ENCODE measurements at places on chromosomes 12 and 14.

DNA sequence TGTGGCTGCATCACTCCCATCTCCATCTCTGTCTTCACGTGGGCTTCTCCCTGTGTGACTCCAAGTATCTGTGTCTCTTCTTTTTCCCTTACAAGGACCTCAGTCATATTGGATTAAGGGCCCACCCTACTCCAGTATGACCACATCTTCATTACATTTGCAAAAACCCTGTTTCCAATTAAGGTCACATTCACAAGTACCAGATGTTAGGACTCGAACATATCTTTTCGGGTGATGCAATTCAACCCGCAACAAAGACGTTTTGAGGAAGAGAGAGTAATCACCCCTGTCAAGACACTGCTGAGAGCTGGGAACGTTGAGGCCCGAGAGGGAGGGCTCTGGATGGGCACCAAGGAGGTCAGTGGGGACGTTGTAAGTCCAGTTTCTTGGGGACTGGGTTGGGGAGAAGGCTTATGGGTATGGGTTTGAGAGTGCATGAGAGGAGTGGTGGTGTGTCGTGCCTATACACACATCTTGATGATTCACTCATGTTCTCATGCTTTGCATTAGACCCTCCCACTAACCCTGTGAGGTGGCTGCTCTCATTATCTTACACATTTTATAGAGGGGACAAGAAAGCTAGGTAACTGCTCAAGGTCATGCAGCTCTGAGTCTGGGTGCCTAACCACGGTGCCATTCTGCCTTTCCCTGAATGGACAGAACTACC lies 12.1 kb upstream of the IFI27 start:
- DNase-seq = no peak

DNA sequence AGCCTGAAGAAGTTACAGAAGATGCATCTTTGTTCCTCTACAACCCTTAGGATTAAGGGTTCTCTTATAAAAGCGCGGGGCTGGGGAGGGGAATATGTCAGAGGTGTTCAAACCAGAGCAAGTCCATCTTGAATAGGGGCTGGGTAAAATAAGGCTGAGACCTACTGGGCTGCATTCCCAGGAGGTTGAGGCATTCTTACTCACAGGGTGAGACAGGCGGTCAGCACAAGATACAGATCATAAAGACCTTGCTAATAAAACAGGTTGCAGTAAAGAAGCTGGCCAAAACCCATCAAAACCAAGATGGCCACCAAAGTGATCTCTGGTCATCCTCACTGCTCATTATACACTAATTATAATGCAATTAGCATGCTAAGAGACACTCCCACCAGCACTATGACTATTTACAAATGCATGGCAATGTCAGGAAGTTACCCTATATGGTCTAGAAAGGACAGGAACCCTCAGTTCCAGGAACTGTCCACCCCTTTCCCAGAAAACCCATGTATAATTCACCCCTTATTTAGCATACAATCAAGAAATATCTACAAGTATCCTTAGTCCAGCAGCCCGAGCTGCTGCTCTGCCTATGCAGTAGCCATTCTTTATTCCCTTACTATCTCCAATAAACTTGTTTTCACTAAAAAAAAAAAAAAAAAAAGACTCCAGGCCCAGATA lies 108.1 kb upstream of the FOXN3 start:
- DNase-seq = no peak

- DNase-seq = no peak
These were observed 5.6 kb downstream of the RBP5 start for GRCh38 chr12:7122811-7123769.

DNA sequence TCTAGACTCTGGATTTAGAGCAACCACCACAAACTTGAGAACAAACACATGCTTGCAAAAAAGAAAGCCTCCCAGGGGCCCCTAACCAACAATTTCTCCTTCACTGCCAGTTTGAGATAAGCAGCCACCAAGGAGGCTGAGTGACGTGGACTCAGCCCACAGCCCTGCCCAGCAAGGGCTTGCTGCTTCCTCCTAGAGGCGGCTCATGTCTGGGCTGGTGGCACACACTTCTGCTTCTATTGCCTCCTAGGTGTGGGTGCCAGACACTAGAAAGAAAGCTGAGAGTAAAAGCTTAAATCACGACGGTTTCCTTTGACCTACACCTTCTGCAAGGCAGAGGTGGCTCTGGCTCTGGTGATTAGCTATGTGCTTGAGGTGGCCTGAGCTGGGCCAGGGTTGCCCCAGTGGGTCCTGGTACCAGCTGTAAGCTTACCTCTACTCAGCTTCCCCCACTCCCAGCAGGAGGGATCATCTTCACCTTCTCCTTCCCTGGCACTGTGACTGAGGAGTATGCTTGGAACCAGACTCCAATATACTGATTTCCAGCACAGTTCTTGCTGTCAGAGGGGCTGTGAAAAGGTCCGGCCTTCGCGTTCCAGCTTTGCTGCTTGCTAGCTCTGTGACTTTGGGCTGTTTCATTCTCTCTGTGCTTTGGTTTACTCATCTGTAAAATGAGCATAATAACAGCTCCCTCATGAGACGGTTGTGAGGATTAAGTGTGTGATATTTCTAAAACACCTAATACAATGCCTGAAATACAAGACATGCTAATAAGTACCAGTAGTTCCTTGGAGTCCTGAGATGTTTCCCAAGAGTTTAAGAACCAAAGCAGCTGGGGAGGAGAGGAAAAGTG lies 89.7 kb upstream of the PARP11 start:
- DNase-seq = peak; percentile 43

DNA sequence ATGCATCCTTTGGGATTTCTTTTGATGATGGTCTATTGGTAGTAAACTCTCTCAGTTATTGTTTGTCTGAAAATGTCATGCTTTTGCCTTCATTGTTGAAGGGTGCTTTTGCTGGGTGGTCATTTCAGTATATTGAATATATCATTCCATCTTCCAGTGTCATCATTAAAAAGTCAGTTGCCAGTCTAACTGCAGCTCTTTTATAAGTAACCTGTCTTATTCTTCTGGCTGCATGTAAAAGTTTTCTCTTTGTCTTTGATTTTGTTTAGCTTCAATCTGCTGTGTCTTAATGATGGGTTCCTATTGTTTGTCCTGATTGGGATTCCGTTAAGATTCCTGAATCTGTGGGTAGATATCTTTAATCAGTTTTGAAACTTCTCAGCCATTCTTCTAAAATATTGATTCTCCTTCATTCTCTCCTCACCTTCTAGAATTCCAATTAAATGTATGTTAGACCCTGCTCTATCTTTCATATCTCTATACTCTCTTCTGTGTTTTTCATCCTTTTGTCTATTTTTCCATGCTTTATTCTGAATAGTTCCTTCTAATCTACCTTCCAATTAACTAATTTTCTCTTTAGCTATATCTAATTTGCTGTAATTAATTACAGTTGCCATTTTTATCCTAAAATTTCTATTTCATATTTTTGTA lies 6.4 kb downstream of the OAS1 start:
- DNase-seq = no peak

- DNase-seq = no peak
These were observed 151.7 kb downstream of the SLC38A4 start for GRCh38 chr12:46674129-46674528.

- no peak for DNase-seq
These were observed 49.1 kb upstream of the KCNJ8 start for GRCh38 chr12:21823581-21823980.

- DNase-seq = no peak
These were observed 121.6 kb downstream of the KTN1 start for GRCh38 chr14:55701638-55702037.

- no peak for DNase-seq
These were observed 52.5 kb downstream of the TESPA1 start for GRCh38 chr12:54932038-54932437.

DNA sequence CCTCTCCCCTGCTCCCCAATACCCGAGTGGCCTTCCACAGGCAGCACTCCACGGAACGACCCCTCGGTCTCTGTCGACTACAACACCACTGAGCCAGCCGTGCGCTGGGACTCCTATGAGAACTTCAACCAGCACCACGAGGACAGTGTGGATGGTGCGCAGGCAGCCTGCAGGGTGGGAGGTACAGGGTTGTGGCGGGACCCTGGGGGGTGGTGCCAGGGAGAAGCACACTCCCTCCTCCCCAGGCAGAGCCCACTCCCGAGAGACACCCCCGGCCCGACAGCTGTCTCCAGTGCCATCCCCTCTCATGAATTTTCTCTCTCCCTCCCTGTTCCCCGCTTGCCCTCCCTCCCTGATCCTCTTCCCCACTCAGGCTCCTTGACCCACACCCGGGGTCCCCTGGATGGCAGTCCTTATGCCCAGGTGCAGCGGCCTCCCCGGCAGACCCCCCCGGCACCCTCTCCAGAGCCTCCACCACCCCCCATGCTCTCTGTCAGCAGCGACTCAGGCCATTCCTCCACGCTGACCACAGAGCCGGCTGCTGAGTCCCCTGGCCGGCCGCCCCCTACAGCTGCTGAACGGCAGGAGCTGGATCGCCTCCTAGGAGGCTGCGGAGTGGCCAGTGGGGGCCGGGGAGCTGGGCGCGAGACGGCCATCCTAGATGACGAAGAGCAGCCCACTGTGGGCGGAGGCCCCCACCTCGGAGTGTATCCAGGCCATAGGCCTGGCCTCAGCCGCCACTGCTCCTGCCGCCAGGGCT lies 9.0 kb downstream of the TNS2 start:
- DNase-seq = no peak

DNA sequence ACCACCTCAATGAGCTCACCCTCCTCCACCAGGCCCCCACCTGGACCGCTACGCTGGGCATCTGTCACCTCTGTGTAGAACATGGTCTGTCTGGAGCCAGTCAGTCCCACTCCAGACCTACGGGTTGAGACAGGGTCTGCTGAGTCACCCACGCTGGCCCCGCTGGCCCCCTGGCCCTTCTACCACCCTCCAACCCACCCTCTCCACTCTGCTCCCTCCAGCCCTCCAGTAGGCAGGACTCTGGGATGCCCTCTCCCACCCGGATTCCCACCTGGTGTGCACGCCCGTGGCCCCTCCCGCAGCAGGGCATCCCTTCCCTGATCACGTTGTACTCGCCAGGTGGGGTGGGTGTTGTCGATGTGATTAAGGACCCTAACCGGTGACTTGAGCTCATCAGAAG lies 4.6 kb upstream of the JAG2 start:
- DNase-seq = no peak

- no peak for DNase-seq
These were observed 262.6 kb downstream of the ADAMTS20 start for GRCh38 chr12:43289426-43289801.

GRCh38 chr12:100656856-100657255 lies 83.4 kb downstream of the GAS2L3 start:
- no peak for DNase-seq

- DNase-seq = no peak
These were observed 251.9 kb downstream of the TMEM132D start for GRCh38 chr12:129651951-129652350.

GRCh38 chr12:124993626-124994436 lies at the start of gene BRI3BP:
TSS of gene BRI3BP (plus strand) at chr12:124993645. CDS start at chr12:124993791, 146 bp downstream.
- DNase-seq = no peak

DNA sequence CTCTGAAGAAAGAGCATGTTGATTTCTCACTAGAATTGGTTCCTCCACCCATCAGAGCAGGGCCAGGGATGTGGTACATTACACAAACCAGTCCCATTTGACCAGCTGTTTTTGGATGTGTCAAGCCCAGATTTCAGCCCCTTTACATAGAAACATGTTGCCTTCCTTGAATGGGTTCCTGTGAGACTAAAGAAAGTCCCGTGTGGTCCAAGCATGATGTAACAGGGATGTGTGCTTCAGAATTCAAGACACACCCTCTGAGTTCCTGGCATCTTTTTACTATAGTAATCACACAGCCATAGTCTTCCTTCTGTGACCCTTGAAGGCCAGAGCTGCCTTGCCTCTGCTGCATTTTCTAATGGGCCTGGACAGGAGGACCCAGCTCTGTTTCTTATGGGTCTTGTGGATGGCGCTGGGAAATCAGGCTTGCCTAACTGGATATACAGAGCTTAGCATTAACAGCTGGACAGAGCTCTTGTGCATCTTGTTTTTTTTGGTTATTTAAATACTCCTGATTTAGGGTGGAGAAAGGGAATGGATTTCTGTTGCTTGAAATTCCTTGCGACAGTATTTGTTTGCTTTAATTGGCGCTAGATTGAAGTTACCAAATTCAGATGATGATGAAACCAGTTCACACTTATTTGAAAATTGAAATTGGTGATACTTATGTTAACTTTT lies 341.0 kb downstream of the ZFP36L1 start:
- no peak for DNase-seq

- no peak for DNase-seq
These were observed 76.3 kb downstream of the SCAF11 start for GRCh38 chr12:45914090-45914489.

Measured in activated gamma-delta T cell treated with anti-CD3 and anti-CD28 coated beads, Interleukin-2, amount 50 U/mL, for 16 hours (primary cell).